Stromal cell of bone marrow (primary cell): ENCODE measurements at places on chromosomes 13 and 19.

DNA sequence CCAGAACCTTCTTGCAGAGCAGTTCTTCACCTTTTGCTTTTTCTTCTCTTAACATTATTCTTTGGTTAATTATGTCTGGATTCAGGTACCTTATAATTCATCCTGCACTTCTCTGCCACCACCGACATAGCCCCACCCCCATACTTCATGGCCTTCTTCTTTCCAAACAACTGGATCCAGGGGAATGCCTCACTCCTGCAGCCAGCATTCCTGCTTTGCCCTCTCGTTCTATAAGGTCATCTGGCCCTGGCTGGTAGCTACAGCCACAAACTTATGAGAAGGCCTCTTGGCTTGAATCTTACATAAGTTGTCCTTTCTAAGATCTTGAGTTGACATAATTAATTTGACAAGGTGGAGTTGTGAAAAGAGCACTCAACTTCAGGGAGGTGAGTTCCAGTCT is 84.1 kb upstream of the FRY start:
- DNase-seq = no peak

GRCh38 chr13:99981735-99982035 is at the start of gene ZIC2:
ZIC2 (plus strand) TSS chr13:99981784; CDS start chr13:99982065, 281 bp downstream.
- DNase-seq = no peak

DNA sequence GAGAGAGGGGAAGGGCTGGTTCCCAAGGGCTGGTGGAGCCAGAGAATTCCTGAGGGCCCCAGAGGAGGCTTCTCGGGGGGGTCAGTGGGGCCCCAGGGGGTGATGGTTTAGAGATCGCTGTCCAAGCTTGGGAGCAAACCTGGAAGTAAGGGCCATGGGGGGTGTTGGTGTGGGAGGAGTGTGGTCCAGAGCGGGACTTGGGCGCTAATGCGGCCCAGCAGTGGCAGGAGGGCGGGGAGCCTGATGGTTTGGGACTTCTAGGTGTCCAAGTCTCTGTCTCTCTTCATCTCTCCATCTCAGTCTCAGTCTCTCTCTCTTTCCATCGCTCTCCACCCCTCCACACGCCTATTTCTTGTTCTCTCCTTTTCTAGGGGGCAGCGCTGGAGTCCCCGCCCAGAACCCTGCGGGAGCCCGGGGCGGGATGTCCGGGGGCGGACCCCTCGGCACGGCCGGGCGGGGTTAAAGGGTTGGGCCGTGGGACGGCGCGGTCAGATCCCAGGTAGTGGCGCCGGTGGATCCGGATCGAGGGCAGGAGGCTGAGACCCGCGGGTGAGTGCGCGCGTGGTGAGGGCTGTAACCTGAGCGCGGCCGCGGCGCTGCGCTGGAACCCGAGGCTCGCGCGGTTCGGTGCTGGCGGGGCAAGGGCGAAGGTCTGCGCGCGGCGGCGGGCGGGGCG is at the start of gene CYP4F22:
CYP4F22 (plus strand) TSS at position 491 of the 676 bp plus-strand sequence. CDS start 16,812 bp downstream, outside the sequence.
- no peak for DNase-seq

DNA sequence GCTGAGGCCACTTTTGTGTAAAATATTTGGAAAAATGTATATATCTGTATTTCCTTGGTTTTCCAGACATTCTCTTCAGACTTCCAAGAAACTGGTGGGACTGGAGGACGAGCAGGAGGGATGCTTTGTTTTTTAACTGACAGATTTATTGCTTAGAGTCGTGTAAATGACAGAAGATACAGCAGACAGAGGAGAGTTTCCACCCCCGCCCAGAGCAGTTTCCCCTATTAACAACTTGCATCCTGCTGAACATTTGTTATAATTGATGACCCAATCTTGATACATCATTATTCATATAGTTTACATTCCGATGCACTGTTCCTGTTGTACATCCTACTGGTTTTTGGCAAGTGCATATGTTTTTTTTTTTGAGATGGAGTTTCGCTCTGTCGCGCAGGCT is 7.1 kb upstream of the DOCK6 start:
- DNase-seq = no peak

DNA sequence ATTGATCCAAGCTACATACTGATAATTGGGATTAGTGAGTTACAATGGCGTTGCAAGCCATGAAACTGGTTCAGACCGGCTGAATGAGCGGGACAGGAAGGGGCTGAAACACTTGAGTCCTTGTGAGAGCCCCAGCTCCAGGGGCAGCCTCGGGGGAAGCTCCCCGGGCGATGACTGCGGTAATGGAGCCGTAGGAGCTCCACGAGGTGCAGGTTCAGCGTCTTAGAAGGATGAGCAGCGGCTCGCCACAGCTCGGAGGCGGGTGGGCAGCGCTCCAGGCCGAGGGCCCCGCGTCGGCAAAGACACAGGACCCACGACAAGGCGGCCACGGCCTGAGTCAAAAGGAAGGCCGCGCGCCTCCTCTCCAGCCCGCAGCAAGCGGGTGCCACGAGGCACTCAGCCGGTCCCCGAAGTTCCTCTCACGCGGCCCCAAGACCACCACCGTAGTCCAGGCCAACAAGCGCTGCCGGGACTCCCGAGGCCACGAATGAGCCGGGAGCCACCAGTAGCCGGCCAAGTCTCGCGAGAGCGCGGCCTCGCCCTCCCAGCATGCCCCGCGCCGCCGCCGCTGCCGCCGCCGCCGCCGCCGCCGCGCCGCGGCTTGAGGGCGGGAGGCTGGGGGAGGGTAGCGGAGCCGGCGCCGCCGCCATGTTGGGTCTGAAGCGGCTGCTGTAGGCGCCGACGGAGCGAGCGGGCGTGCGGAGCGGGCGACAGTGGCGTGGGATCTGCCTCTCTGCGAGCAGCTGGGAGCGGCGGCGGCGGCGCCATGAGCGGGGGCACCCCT is at the start of gene LSM14A:
LSM14A (plus strand) TSS at position 628 of the 784 bp plus-strand sequence; CDS start at position 767, 139 bp downstream.
- peak; percentile 79 for DNase-seq

- DNase-seq = no peak
Observed at GRCh38 chr19:19324059-19324770, 3.6 kb downstream of the MAU2 start.

GRCh38 chr13:41284512-41285288 is 21.3 kb upstream of the MTRF1 start:
- peak; percentile 65 for DNase-seq

DNA sequence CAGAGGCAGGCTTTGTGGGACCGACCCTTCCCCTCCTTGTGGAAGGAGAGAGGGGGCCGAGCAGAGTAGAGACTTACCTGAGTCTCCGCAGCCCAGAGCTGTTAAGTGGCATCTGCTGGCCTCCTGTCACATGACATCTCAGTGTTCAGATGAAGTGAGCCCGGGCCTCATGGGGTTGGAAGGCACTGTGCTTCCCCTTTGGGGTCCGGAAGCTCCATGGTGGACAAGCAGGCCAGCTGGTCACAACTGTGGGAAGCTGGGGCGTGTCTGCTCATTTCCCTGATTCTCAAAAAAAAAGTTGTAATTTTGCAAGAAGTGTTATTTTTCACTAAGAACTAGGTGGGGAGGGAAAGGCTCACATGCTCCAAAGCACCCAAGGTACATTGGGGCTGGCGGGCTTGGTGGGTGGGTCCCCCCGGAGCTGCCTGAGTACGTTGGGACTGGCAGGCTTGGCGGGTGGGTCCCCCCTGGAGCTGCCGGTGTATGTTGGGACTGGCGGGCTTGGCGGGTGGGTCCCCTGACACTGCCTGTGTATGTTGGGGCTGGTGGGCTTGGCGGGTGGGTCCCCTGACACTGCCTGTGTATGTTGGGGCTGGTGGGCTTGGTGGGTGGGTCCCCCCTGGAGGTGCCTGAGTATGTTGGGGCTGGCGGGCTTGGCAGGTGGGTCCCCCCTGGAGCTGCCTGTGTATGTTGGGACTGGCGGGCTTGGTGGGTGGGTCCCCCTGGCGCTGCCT is 18.2 kb upstream of the DCUN1D2 start:
- no peak for DNase-seq

- DNase-seq = no peak
Observed at GRCh38 chr19:49594157-49594992, 3.4 kb downstream of the PRR12 start.

DNA sequence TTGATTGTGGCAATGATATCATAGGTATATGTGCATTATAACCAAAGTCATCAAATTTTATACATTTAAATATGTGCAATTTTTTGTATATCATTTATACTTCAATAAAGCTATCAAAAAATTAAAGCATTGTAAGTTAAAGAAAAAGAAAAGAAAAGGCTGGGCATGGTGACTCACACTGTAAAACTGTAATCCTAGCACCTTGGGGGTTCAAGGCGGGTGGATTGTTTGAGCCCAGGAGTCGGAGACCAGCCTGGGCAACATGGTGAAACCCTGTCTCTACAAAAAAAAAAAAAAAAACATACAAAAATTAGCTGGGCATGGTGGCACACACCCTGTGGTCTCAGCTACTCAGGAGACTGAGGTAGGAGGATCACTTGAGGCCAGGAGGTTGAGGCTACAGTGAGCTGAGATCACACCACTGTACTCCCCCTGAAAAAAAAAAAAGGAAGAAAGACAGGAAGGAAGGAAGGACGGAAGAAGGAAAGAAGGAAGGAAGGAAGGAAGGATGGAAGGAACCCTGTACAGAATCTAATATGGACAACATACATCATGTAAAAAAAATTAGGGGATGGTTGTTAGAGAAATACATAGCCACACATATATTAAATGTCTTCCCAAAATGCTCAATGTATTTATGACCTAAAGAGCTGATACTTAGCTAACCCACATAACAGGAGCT is 21.7 kb upstream of the SLC25A30 start:
- no peak for DNase-seq

DNA sequence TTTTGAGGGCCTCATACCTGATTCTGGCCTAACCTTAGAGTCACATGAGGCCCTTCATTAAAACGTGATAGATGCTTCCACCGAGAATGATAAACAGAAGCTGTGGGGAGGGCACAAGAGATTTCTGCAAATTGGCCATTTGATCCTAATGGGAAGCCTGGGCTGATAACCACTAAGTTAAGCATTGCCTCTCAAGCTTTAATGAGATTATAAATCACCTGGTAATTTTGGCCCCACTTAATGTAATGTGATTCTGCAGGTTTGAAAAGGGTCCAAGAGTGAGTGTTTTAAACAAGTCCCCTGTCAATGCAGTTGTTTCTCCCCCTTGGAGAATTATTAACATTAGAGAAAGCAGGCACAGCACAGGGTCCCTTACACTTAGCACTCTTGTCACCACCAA is 42.0 kb downstream of the ZNF486 start:
- no peak for DNase-seq

DNA sequence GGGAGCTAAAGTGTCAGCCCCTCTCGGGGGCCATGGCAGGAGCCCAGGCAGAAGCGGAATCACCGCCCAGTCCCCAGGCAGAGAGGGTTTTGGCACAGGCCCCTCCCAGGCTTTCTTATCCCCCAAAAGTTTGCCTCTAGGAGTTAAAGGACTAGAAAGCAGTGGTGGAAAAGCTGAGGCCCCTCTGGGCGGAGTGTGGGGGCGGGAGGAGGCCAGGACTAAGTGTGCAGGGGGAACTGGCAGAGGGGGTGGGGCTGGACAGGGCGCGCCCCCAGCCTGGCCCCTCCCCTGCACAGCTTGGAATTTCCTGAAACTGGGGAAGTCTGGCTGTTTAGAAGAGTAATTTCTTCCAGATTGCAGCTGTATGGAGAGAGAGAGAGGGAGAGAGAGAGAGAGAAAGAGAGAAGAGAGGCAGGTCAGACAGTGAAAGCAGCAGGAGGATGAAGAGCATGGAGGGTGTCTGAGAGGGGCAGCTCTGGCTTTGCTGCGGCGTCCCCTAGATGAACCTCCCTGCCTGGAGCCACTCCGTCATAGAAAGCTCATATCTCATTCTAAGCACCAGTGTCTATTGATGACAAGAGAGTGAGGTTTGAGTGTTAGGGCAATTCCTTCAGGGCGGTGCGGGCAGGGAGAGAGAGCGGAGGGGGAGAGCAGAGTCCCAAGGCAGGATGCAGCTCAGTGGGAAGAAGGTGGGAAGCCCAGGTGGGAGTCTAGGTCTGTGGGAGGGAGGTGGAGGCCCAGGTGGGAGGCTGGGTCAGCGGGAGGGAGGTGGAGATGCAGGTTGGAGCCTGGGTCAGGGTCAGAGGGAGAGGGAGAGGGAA is at the start of gene CDC42EP5:
CDC42EP5 (minus strand) TSS at position 226 of the 821 bp plus-strand sequence. CDS start 7,749 bp downstream, outside the sequence.
- DNase-seq = peak; percentile 75

DNA sequence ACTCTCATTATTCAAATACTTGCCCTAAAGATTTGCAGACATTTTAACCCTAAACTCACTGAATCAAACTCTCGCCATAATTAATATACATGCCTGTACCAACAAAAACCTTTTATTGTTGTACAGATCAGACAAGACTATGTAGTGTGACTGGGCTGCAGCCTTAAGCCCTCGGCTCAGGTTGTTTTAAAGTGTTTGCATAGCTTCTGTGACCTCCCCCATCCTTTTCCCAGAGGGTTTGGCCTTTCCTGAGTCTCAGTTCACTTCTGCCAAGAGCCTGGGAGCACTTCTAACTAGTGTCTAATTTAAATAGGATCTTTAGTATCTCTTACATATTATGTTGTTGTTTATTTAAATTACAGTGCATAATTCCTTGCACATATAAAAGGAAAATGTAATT is 158.2 kb downstream of the HS6ST3 start:
- no peak for DNase-seq
